ENCODE measurements at places on chromosomes 11 and 22.

DNA sequence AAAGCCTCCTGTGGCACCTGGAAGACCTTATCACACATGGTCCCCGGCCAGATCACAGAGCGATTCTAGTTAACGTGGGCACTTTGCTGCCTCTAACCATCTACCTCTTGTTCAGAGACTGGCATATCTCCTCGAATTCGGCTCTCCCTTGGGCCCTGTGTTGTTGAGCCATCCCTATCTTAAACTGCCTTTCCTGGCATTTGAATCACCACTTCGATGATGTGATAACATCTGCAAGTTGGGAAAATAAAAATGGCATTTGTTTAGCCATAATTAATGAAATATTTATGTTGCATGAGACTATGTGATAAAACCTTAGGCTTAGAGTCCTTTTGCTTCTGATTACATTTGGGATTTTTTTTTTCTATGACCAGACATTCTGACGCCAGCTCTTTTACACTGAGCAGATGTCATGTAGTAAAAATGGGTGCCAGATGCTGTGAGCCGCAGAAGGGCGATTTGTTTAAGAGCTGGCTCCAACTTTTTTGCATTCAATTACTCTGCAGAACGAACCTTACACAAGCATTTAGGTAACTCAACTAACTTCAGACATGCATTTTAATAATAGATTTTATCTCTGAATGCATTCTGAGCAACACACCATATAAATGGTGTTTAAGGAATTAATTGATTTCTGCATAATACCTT lies 58.5 kb upstream of the PARVA start:
- no peak for DNase-seq

DNA sequence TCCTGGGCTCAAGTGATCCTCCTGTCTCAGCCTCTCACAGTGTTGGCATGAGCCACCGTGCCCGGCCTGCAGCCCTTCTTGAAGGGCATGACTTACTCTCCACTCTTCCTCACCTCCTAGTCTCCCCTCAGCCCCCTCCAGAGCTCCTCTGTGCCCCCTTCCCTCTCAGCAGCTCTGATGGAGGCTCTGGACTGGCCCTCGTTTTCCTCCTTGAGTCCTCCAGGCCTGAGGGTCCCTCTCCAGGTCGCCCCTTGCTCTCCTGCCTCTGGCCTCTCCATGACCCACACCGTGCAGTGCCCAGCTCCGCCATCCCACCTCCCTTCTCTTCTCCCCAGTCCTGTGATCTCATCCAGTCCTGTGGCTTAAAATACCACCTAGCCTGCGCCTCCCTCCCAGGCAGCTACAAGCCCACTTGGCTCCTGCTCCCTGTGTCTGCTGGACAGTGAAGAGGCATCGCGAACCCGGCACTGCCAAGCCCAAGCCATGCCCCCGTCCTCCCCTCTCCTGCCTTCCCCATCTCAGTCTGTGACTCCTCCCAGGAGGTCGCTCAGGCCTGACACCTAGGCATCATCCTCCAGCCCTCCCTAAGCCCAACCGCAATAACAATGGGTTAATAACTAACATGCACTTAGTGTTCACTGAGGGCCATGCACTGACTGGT lies 11.9 kb downstream of the KCNJ4 start:
- no peak for DNase-seq

- DNase-seq: no peak
Observed at GRCh38 chr11:36354221-36355003, 58.3 kb downstream of the PRR5L start.

DNA sequence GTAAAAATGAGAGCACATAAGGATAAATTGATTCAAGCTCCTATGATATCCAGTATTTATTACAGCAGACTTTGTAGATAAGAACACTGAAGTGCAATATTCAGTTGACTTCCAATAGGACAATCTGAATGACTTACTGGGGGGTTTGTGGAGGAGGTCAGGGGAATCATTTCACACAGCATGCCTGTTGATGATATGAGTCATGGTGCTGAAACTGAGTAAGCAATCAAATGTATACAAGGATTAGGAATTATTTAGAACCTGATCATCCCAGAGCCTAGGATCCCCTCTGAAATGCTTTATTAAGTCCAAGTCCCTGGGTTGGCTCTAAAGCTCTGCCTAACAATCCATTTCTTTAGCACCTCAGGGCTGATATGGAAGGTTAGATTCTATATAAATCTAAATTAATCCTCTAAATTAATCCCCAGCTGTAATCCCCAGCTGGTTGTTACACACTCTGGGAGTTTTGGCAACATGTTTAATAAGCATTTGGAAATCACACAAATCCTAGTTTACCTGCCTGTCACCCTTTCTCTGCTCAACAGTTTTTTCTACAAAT lies 326.4 kb downstream of the GUCY1A2 start:
- DNase-seq: no peak

DNA sequence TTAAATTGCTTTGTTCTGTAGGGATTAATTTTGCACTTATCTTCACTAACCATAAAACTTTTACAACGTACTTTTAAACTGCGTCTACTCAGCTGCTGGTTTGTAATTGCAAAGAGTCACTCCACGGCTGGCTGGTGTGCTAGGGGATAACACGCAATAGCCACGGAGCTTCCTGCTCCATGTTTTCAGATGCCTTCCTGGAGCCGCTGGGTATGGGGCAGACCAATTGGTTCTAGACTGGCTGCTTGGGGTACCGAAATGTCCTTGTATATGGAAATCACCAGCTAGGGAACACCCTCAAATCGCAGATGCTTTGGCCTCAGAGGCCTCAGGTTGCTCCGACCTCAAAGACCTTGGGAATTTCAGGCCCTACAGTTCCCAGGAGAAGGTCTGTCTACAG lies 3.8 kb upstream of the CSNK2A3 start:
- DNase-seq: no peak

GRCh38 chr11:95231881-95232605 lies 1.0 kb upstream of the SESN3 start:
- DNase-seq: peak; percentile 34

DNA sequence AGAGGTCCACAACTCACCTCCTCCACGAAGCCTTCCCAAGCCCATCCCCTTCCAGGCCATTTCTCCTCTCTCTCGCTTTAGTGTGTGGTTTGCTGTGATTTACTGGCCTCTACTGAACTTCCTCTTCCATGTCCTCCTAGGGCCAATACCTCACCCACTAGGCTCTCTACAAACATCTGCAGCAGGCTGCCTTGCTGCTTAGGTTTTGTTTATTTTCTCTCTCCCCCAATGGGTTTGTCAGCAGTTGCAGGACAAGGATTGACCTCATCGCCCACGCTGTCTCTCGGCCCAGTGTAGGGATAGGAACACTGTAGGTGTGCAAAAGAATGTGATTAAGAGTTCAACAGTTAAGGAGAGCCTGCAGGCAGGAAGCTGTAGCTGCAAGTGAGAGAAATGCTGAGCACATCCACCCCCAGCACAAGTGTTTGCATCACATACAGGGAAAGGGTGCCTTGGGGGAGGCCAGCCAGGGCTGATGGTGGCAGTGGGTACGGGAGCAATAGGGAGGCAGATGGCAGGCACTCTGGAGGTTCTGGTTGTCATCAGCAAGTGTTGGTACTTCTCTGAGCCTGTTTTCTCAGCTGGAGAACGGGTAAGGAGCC lies 1.4 kb downstream of the PC start:
- no peak for DNase-seq

- DNase-seq: no peak
Observed at GRCh38 chr11:116412118-116412889, 360.5 kb downstream of the BUD13 start.
